SW480 (cell line): ENCODE measurements at places on chromosomes 5 and 9.
A peak's percentile ranks its signal among the peaks of the same experiment; 100 is the strongest.

GRCh38 chr5:142726188-142726731 lies 40.4 kb upstream of the FGF1 start:
- peak; percentile 88 for DNase-seq

GRCh38 chr5:65895891-65896290 lies 30.5 kb upstream of the ERBIN start:
- no peak for DNase-seq

DNA sequence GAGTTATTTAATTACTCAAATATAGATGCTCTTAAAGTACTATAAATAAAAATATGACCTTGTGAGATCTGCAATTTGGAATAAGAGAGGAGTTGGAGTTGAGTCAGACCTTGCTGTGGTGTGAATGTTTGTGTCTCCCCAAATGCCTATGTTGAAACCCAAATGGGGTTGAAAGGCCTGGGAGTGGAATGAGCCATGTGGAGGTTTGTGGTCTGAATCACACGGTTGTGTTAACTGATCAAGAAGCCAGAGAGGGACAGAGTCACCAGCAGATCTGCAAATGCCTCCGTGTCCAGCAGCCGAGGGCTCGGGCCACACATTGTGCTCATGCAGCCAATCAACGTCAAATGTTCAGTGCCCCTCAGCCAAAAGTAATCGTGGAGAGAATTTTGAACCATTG lies 404.4 kb downstream of the ICE1 start:
- peak; percentile 46 for DNase-seq

GRCh38 chr5:109917154-109917546 lies 227.4 kb downstream of the MAN2A1 start:
- no peak for DNase-seq

GRCh38 chr5:80959768-80960442 lies at the start of gene RASGRF2:
Gene RASGRF2, plus strand, starts transcription at chr5:80960363. Its CDS starts 376 bp downstream, at chr5:80960739.
- DNase-seq: peak; percentile 64

- DNase-seq: no peak
Observed at GRCh38 chr9:94852373-94852772, 125.9 kb downstream of the AOPEP start.

DNA sequence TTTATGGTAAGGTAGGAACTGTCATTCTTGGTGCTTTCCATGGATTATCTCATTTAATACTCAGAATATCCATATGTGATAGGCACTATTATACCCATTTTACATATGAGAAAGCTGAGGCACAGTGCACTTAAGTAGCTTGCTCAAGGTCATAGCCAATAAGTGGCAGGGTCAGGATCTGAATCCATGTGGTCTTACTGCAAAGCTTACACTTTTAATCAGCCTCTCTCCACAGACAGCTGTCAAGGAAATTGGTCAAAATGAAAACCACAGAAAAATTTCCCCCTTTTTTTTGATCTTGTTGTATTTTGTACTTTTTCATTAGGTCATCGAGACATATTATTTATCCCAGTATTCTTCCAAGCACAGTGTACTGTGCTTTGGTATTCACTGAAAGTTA lies 78.5 kb downstream of the ERCC6L2 start:
- no peak for DNase-seq

- no peak for DNase-seq
Observed at GRCh38 chr5:10525124-10525495, 38.8 kb upstream of the ANKRD33B start.

GRCh38 chr5:166540156-166540555 lies 1751.3 kb upstream of the WWC1 start:
- DNase-seq: no peak

DNA sequence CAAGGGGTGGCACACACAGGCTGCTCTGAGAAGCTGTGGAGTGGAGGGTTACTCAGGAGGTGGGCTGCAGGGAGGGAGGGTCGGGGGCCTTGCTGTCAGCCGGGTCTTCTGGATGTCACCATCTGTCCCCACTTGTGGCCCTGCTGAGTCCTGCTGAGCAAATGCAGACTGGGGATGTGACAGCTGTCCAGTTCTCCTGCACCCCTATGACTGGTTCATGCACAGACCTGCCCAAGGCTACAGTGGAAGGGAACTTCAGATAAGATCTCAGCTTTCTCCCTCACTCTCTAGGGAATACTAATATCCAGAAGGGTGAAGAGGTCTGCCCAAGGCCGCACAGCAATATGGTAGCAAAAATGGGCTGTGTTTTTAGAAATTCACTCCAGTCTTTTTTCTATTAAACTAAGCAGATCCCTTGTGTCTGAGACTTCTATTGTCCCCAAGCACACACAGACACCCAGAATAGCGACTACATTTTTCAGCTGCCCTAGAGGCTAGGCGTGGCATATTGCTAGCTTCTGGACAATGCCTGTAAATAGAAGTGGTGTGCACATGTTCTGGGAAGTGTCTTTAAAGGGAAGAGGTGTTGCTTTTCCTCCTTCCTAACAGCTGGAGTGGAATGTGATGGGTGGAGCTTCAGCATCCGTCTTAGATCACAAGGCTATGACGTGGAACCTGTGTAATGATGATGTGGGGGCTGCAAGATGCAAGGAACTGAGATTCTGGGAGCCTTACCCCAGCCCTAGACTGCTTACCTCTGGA lies 51.1 kb upstream of the TBC1D2 start:
- peak; percentile 34 for DNase-seq

DNA sequence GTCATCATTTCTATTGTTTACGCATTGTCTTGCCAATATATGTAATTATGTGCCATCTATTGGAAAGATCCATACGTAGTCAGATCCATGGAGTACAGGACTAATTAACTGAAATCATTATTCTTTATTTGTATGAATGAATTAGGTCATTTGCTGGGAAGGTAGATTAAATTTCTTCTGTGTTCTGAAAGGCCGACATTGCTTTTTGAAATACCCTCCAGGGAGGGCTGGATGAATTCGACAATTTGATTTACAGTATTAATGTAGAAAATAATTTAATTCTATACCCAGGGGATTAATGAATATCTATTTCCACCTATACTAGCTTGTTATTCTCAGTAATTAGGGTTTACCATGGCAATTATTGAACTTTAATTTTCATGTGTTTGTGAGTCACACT lies 117.6 kb downstream of the CHSY3 start:
- no peak for DNase-seq

DNA sequence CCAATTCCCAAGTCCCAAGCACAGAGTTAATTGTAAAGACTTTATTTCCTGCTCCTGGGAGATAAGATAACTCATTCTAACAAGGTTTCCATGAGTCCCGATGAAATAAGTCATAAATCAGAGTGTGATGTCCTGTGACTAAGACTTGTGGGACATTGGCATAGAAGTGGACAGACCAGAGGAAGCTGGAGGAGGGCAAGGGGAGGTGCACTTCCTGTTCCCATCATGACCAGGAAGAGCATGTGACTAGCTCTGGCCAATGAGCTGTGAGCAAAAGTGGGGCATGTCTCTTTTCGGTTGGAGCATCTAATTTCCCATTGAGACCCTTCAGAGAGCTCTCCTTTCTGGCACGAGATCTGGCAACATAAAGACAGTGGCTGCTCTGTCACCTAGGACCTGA lies 100.4 kb downstream of the ZNF354C start:
- DNase-seq: no peak

DNA sequence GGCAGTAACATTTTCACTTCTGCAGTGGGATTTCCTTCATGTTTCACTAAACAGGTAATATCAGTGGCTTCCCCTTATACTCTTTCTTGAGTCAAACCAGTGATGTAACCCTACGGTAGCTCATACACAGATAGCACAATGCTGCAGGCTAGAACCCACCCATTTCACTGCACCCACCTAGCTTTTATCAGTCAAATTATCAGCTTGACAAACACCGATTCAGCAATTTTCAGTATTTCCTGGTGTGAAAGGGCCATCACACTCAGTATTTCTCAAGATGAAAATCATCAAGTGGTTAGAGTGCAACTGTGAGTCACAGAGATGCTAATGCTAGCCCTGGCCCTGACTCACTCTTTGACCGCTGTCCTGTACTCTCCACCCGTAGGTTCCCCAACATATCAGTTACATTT lies 242.3 kb upstream of the PTGER4 start:
- peak; percentile 7 for DNase-seq
